ENCODE measurements at places on chromosomes 1 and 21.
A peak's percentile ranks its signal among the peaks of the same experiment; 100 is the strongest.

- DNase-seq: no peak
Observed at GRCh38 chr1:3251807-3252428, 182.9 kb downstream of the PRDM16 start.

DNA sequence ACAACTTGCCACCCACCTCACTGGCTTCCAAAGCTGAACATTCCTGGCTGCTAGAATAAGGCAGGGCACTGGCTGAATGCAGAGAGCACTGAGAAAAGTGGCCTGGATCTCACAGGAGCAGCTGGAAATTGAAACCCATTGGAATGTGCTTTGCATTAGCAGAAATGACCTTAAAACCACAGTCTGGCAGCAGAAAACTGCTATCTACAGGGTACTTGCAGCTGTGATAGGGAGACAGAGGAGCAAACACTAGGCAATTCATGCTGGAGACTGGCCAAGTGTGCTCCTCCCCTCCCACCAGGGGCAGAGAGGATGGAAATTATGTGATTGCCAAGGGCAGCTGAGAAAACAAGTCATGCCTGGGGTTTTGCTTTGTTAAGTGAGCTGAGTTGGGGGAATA is 47.2 kb downstream of the HSD3B1 start:
- peak; percentile 93 for DNase-seq

GRCh38 chr1:203130358-203130985 is 2.9 kb downstream of the ADORA1 start:
- DNase-seq: no peak

DNA sequence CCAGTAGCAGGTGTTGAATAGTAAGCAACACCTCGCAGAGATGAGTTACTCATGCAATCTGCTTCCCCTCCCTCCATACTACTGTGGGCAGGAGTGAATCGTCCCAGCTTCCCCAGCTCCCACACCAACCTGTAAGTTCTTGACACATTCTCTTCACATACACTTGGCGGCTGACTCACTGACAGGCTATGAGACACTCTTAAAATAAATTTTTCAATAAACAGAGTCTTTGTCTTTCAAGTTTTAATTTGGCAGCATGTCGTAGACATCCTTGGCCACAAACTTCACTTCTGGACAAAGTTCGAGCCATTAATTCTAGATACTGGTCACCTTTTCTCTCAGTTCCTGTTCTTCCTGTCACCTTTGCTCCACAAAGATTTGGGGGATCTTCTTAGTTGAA is 290.7 kb downstream of the TM2D1 start:
- DNase-seq: no peak

- DNase-seq: no peak
Observed at GRCh38 chr1:24021403-24022266, 41.5 kb upstream of the SRSF10 start.

- DNase-seq: no peak
Observed at GRCh38 chr1:157695417-157695816, 5.2 kb downstream of the FCRL3 start.

GRCh38 chr1:157371826-157372225 is 180.5 kb downstream of the FCRL5 start:
- DNase-seq: no peak

- no peak for DNase-seq
Observed at GRCh38 chr1:115323366-115324004, 14.6 kb downstream of the NGF start.

DNA sequence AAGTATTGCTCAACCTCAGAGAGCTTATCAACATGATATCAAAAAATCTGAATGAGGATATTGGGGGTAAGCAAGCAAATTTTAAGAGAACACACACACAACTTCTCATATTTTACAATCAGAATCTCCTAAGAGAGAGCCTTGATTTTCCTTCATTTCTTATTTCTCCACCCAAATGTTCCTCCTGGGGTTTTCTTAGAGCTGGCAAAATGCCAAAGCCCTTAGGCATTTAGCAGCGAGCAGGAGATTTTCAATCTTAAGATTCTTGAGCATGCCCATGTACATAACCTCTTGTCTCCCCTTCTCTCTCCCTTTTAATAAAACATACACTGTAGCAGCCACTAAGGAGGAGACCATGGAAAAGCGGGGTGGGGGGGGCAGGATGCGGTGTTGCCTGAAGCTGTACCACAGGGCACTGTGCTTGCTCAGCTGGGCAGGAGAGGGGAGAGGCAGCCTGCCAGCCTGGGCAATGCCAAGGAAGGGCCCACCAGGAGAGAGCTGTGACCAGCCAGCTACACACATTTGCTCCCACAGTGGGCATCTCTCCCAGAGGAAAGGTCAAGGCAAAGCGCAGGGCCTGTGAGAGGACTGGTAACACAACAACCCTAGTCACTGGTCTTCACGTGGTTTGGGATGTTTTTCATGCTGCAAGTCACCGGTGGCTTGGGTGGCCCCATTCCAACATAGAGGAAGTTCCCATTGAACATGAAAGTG is 4.3 kb downstream of the BRINP2 start:
- no peak for DNase-seq

GRCh38 chr1:53688381-53689102 is 50.4 kb downstream of the GLIS1 start:
- no peak for DNase-seq

DNA sequence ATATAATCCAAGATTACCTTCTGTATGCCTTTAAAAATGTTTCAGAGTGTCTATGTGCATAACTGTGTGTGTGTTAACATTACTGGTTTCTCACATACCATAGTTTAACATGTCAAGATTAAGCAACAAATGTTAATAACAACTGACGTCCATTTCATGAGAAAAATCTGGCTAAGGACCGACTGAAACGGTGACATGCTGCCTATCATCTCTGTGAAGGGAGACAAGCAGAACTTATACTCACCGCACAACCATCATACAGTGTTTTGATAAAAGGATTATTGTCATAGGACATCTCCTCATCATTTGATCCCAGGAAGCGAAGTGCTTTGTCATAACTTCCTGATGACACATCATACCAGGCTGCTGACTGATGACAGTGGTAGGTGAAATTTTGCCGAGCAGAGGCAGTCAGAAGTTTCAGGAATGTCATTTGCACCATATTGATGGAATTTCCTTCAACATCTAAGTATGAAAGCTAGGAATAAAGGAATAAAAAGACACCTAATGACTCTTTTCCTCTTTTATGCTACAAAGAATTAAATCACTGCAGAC is 228.8 kb downstream of the COL11A1 start:
- DNase-seq: no peak

- no peak for DNase-seq
Observed at GRCh38 chr1:244801246-244801645, 34.2 kb upstream of the COX20 start.

- DNase-seq: no peak
Observed at GRCh38 chr1:54603241-54603640, 20.1 kb downstream of the FAM151A start.

DNA sequence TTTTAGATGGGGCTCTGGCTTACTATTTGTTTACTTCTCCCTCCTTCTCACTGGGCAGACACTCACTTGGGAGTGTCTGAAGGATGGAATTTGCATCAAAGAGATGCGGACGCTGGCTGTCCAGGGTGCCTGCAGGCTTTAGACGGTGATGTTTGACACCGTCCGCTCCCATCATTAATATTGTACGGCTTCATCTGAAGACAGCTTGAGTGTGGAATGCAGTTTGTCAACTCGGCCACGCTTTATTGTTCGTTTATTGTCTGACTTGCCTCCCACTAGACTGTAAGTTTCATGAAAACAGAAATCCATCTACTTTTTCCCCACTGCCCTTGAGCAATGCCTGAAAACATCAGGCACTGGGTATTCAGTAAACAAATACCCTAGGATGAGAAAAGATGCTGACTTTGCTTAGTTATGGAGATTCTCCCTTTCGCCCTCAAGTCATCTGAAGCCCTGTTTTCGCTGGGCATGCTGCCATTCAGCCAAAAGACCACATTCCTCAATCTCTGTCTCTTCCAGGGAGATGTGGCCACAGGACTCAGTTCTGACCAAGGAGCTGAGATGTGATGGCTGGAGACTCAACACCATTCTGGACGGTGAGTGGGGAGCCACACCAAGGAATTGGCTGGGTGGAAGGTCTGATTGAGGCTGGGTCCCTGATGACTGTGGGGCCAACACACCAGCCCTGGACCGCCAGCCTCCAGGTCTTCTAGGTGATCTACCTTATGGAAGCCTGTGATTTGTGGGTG is 87.6 kb downstream of the BCAR3 start:
- no peak for DNase-seq

- DNase-seq: no peak
Observed at GRCh38 chr1:209248649-209249279, 334.8 kb upstream of the CAMK1G start.

DNA sequence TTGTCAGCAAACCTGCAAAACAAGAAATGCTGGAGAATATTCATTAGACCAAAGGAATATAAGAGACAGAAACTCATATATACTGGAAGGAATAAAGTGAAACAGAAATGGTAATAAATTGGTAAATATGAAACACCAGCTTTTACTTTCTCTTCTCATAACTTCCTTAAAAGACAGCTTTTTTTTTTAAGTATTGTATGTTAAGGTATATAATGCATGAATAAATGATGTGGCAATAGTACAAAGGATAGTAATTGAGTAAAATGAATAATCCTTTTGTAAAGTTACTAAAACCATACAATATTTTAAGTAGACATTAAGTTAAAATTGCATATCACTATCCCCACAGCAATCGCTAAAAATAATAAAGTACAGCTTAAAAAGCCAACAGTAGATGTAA is 64.8 kb downstream of the TRIM33 start:
- no peak for DNase-seq

DNA sequence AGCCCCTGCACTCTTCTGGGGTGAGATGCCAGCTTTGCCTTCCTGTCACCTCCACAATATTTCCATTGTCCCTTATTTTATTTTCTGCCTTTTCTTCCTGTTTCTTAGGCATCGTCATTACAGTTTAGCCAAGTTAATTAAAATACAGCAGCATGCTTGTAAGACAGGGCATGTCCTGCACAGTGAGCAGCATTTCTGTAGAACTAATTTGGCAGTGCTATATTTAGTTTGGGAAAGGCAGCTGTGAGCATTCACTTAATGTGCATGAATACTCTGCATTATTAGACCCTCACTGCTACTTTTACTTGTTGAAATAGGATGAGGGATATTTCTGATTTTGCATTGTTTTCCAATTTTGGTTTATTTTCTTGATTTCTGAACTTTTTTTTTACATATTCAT is 133.3 kb downstream of the KCNK2 start:
- DNase-seq: no peak

- no peak for DNase-seq
Observed at GRCh38 chr1:10173582-10173981, 36.8 kb upstream of the KIF1B start.

GRCh38 chr21:36738489-36739126 is 39.7 kb downstream of the SIM2 start:
- DNase-seq: no peak

GRCh38 chr1:34166191-34166624 is 1.2 kb upstream of the CSMD2 start:
- no peak for DNase-seq

GRCh38 chr1:1895456-1896336 is 4.8 kb upstream of the GNB1 start:
- no peak for DNase-seq

DNA sequence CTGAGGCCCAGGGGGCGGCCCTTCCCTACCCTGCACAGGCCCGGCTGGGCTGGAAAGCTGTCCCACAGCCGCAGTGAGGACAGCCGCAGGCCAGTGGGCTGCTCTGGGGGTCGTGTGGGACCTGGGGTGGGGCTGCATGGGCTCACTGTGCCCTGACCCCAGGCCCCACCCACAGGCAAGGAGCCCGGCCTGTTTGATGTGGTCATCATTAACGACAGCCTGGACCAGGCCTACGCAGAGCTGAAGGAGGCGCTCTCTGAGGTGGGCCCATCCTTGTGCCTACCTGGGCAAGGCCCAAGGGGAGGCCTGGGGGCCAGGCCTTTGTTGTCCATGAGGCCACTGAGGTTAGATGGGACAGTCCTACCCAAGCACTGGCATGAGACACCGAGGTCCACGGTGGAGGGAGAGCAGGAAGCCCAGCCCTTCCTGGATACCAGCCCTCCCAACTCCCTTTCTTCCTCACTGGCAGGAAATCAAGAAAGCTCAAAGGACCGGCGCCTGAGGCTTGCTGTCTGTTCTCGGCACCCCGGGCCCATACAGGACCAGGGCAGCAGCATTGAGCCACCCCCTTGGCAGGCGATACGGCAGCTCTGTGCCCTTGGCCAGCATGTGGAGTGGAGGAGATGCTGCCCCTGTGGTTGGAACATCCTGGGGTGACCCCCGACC is 1.4 kb upstream of the GJC2 start:
- no peak for DNase-seq

DNA sequence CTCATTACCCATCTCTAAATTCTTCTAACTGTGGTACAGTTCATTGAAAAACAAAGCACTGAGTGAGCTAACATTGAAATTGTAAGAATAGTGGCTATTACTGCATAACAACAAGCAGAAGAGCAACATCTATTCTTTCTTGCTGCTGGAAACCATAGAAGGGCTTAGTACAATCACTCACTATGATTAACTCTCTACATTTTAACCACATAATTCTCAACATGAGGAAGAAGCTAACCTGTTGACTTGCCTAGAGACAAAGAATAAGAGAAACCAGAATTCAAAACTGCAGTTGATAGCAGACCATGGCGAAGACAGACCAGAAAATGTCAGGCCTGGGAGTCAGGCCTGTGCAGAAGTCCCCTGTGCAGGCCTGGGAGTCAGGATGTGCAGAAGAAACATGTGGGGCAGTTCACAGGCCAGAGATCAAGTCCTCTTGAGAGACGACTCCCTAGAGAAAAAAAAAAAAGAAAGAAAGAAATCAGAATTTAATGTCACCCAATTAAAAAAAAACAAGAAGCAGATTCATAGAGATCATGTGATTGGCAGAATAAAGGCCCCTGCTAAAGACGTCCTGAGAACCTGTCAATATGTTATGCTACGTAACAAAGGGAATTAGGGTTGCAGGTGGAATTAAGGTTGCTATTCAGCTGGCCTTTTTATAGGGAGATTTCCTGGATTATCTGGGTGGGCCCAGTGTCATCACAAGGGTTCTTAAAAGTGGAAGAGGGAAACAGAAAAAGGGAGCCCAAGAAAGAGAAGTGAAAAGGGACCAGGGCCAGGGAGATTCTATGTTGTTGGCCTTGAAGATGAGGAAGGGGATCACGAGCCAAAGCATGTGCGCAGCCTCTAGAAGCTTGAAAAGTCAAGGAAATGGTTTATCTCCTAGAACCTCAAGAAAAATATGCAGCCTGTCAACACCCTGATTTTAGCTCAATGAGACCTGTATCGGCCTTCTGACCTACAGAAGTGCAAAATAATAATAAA is 94.9 kb downstream of the MRPL39 start:
- no peak for DNase-seq

GRCh38 chr1:164559342-164560051 is 513 bp downstream of the PBX1 start:
- DNase-seq: no peak
